ENCODE measurements at places on chromosomes 3 and 15.

DNA sequence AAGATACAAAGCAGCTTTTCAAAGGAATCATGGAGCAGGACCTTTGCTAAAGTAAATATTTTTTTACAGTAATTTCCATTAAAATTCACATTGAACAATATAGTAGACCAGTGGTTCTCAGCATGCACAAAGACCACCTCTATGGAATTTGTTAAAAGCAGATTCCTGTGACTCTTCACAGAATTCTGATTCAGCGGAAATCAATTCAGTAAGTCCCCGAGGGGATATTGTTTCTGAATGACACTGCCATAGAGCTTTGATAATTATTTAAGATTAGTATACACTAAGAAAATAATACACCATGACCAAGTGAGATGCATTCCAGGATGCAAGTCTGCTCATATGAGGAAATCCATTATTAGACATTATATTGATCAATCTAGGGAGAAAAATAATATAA is 161.9 kb upstream of the TNIK start:
- DNase-seq = no peak

GRCh38 chr3:72663429-72663828 is 184.8 kb downstream of the SHQ1 start:
- no peak for DNase-seq

GRCh38 chr15:70463453-70463834 is 299.9 kb downstream of the UACA start:
- peak; percentile 21 for DNase-seq

- no peak for DNase-seq
These were observed 29.3 kb upstream of the CAPN3 start for GRCh38 chr15:42329992-42330391.

- DNase-seq = peak; percentile 38
These were observed 78.2 kb downstream of the FAIM start for GRCh38 chr3:138686771-138687221.

- DNase-seq = no peak
These were observed 140.5 kb upstream of the TPM1 start for GRCh38 chr15:62901909-62902546.

- no peak for DNase-seq
These were observed 4.8 kb downstream of the UBE2E1 start for GRCh38 chr3:23810343-23811184.

- no peak for DNase-seq
These were observed 379.7 kb upstream of the TGFBR2 start for GRCh38 chr3:30226601-30227151.

- DNase-seq = no peak
These were observed 665 bp downstream of the FRMD4B start for GRCh38 chr3:69385123-69385722.

DNA sequence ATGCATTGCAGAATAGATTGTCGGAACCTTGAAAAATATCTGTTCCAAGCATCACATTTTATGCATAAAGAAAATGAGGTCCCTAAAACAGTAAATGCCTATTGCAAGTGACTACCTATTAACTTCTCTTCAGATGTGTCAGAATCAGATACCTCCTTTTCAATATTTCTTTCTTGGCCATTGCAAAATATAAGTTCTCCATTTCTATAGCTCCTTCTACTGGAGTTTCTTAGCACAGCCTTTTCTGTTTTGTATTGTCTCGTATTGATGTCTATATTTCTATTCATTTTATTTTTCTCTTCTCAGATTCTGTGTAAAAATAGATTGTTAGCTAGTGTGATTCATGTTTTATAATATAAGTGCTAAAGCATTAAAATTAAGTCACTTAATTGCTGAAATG is 63.4 kb downstream of the PPARG start:
- no peak for DNase-seq

DNA sequence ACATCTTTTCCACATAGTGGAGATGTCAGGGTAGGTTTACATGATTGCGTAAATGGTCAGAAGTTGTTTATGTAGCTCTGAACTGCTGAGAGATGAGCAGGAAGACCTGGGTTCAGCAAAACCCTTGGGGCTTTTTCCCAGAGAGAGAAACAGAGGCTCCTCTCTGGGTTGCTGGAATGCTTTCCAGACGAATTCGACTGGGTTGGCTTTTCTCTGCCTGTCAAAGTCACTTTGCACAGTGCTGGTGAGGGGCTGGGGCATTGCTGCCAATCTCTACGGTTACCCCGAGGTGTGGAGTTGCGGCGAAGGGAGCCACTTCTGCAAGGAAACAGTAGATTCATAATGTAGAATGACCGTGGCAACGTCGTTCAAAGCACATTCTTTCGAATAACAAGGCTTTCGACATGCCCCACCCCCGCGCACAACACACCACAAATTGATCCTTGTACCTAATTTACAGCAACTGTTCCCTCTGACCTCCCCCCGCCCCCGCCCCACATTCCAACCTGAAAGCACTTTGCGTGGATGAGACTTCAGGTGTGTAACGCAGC is 950 bp upstream of the CNTN4 start:
- no peak for DNase-seq

GRCh38 chr15:42719043-42719442 is 17.9 kb downstream of the CDAN1 start:
- no peak for DNase-seq

- no peak for DNase-seq
These were observed 219.3 kb upstream of the KBTBD8 start for GRCh38 chr3:66778777-66779176.

GRCh38 chr15:35557544-35557943 is 11.6 kb upstream of the DPH6 start:
- DNase-seq = peak; percentile 64

All from NCI-H226 (cell line).